ENCODE measurements at places on chromosomes 16 and 17.

GRCh38 chr16:86846136-86846535 is 267.8 kb downstream of the FOXL1 start:
- DNase-seq: no peak

DNA sequence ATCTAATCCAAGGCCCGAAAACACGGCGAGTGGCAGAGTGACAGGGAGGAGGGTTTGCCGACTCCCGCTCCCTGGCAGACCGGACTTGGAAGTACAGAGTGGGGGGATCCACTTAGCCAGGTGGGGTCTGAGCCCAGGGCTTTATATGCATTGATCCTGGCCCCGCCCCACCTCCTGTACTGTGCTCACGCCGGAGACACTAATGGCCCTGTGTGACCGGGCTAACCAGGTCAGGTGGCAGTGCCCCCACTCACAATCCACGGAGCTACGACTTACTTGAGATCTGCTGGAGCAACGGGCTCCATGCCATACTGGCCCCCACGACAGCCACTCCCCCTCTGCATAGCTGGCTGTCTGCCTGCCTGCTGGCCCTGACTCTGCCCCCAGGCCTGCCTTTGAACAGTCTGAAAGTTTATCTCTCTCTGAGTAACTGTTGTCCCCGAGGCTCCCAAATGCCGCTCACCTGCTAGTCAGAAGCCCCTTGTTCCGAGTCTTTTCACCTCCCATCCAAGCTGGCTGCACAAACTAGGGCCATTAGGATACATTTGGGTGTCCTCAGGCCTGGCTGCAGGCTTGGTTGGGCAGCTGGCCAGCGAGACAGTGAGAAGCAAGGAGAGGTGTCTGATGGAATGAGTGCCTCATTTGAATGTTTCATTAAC is 28.0 kb downstream of the CACNA1G start:
- no peak for DNase-seq

DNA sequence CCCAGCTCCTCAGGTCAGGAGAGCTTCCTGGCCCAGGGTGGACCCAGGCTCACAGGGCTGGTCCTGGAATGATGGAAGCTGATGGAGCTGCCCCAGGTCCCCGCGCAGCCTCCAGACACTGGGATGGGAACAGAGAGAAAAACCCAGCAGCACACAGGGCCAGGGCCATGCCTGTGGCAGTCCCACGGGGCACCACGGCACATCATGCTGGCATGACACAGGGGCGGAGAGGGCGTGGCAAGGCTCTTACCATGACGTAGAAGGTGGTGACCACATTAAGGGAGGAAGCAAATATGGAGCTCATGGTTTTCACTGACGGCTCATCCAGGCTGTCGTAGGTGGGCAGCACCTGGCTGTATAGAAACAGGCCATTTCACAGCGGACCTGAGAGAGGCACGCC is 18.3 kb downstream of the SLC38A10 start:
- no peak for DNase-seq

- DNase-seq: no peak
These were observed 3.1 kb upstream of the TRAF4 start for GRCh38 chr17:28740406-28741357.

GRCh38 chr17:63699638-63700527 is at the start of gene LIMD2:
TSS of gene LIMD2 (minus strand) at chr17:63700125. CDS start at chr17:63699298, 827 bp downstream.
- no peak for DNase-seq

- DNase-seq: no peak
These were observed 40.4 kb downstream of the TIMM22 start for GRCh38 chr17:1037238-1037879.

DNA sequence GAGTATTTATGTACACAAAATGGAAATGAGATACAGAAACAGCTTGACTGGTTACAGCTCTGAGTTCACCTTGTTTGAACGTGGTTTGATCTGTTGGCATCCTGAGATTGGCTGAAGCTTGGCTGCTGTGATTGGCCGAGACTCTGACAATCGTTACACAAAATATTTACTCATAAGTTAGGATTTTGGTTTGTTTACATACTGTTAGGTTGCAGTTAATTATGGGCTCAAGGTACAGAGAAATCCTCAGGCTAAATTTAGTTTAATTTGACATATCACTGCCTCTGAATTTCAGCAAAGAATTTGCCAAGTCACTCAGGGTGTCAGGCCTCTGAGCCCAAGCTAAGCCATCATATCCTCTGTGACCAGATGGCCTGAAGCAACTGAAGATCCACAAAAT is 227.3 kb downstream of the COPRS start:
- no peak for DNase-seq

DNA sequence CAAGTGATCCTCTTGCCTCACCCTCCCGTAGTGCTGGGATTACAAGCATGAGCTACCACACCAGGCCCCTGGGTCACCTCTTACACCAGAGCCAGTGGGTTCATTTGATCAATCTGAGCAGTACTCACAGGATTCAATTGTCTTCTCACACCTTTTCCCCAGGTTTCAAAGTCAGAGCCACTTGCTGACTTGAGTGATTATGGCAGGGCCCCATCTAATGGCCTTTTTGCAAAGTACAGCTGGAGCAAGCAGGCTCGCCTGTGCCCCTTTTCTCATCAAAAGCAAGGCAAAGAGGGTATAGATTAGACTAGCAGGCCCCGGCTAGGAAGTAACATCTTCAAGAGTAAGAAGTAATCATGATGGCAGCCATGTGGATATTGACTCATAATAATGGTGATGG is 114.8 kb upstream of the NOL11 start:
- no peak for DNase-seq

- peak; percentile 38 for DNase-seq
These were observed 11.9 kb downstream of the MT4 start for GRCh38 chr16:56576585-56577299.

GRCh38 chr16:85283305-85284050 is 171.2 kb upstream of the CIBAR2 start:
- DNase-seq: no peak

DNA sequence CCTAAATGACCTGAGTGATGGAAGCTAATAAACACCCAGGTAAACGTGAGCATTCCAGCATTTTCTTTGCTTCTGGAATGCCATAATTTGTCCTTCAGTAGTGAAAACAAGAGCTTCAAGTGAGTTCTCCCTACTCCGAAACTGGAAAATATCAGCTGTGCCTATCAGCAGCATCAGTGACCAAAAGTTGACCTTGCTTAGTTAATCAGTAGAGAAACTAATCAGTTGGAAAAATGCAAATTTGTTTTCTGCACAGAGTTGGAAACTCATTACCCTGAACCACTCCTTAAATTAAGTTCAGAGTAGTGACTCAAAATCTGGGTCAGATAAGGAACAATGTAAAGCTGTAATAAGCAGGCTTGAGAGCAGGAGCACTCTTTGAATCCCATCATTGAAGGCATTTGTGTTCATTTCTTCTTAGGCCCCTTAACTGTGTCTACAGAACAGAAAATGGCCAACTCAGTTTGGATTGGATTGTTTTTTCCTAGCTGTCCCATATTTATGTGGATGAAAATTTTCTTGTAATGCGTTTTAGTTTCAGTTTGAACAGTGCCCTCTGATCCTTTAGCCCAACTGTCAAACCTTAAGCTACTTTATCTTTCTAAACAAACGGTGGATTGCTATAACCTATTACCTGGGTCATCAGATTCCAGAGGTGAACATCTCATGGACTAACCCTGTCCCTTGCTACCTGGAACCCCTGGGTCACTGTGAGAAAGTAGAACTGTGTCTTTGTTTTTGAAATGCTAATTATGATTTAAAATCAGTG is 290.4 kb downstream of the TOX3 start:
- no peak for DNase-seq

DNA sequence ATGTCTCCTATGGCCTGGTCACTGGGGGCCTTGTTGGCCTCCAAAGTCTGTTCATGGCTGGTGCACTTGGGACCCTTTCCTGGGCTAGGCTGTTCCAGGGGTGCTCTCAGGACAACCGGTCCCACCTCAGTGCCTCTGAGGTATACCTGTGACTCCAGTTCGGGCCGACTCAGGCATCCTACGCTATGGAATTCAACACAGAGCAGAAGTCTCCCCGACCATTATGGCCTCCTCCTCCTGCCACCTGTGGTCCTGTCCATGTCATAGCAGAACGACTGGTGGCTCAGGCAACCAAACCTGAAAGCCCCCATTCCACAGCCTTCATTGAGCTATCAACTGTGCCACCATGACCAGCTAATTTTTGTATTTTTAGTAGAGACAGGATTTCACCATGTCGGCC is 8.5 kb upstream of the PSMD7 start:
- DNase-seq: no peak

- DNase-seq: no peak
These were observed 1.9 kb downstream of the HS3ST2 start for GRCh38 chr16:22815863-22816262.

DNA sequence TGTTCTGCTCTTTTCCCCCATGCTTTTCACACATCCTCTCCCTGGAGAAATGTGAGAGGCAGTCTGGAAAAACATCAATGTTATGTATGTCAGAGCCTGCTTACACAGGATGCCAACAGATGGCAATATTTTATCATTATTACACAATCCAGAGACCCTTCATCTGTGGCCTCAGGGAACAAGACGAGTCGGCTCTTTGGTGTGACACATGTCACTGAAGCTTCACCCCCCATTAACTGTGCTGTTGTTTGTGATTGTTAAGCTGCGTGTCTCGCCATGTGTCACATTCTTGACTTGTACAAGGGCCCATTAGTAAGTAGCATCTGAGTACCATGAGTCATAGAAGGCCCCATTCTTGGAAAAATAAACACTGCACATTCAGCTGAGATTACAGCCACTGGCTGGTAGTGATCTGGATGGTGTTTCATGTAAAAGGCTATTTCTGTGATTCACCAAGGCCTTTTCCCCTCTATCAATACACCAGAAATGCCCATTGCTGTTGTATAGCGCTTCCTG is 682.1 kb upstream of the SOX9 start:
- peak; percentile 3 for DNase-seq

DNA sequence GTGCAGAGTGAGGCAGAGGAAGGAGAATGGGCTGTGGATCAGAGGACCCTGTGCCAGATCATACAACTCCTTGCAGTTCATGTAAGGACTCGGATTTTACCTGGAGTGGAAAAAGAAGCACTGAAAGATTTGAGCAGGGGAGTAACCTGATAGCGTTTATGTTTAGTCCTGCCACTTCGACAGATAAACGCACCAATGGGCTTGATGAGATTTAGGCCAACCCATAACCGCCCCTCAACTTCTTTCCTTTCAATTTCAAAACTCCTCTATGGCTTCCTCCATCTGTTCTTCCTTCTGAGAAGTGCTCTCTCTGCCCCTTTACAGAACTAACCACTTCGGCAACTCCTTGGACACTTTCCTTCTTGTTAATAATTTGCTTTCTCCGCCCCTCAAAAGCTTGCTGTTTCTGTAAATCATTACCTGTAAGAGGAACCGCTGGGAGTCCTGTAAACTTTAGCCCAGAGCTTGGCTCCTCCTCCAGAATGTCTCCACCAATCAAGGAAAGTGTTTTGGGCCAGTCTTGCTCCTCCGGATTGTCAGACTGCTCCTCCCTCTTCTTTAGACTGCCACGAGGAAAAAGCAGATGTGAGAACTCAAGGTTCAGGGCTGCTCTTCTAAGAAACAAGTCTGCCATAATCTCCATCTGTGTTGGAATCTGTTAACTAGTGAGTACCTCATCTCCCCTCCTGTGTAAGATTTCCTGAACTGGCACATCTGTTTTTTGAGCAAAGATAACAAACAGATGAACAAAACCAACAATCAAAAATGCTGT is at the start of gene ACSM3:
TSS of gene ACSM3 (plus strand) at position 554 of the 772 bp plus-strand sequence. CDS start 6,021 bp downstream, outside the sequence.
- peak; percentile 50 for DNase-seq

- DNase-seq: no peak
These were observed 346.2 kb upstream of the TBX2 start for GRCh38 chr17:61053469-61053868.

- peak; percentile 5 for DNase-seq
These were observed 1.5 kb downstream of the CDK12 start for GRCh38 chr17:39462631-39463375.

Measured in globus pallidus (tissue), 1 donor.